Activated CD4-positive, alpha-beta T cell treated with anti-CD3 and anti-CD28 coated beads, Interleukin-2, amount 50 U/mL, for 24 hours (primary cell): ENCODE measurements at places on chromosomes 7 and 10.

DNA sequence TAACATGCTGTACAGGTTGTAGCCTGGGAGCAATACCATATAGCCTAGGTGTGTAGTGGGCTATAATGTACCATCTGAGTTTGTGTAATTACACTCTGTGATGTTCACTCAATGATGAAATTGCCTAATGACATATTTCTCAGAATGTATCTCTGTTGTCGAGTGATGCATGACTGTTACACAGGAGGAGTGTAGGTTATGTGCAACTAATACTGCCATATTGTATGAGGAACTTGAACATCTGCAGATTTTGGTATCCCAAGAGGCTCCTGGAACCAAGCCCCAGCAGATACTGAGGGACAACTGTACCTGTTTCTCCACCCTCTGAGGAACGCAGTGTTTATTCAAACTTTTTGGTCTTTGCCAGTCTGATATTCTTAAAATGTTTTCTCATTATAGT is 38.6 kb downstream of the NACAD start:
- DNase-seq, result no peak

GRCh38 chr7:156654511-156655234 is 14.1 kb downstream of the RNF32 start:
- DNase-seq, result no peak

DNA sequence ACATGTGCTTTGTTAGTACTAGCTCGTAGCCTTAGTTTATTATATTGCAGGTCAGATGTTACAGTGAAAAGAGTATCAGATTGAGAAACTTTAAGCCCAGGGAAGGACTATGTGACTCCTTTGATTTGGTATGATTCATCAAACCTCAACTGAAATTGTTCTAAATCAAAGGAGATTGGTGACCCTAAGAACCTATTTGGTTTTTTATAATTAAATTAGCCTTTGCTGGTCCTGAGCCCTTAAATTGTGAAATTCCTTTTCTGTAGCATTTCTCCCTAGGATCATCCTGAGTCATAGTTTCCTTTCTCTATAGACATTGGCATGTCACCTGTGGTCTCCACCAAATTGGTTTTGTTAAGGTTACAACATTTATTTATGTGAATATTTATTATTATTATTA is 89.7 kb downstream of the POLR1F start:
- no peak for DNase-seq

DNA sequence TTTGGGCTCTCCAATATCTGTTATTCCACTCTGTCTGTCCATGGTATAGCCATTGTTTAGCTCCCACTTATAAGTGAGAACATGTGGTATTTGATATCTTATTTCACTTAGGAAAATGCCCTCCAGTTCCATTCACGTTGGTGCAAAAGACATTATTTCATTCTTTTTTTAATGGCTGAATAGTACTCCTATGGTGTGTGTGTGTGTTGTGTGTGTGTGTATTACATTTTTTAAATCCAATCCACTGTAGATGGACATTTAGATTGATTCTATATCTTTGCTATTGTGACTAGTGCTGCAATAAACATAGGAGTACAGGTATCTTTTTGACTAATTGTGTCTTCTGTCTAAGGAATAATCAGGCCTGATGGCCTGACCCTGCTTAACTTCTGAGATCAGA is 7.4 kb upstream of the CPED1 start:
- no peak for DNase-seq

DNA sequence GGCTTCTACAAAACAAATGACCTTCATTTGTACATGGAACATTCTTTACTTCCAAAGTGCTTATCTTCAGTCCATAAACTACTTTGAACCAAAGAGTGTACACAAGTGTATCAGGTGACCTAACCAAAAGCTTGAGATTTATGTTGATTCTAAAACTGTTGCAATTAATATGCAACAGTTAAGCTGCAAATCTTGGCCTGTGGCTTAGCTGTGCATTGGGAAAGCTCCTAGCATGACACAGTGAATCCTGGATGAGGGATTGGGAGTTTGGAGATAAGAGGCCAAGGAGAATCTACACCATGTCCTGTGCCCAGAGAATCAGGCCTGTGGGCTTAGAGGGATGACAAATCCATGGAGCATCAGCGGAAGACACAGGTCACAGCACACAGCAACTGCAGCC is 105.2 kb upstream of the GSDME start:
- no peak for DNase-seq

GRCh38 chr10:133072196-133072595 is 15.5 kb upstream of the ADGRA1 start:
- DNase-seq, result no peak

DNA sequence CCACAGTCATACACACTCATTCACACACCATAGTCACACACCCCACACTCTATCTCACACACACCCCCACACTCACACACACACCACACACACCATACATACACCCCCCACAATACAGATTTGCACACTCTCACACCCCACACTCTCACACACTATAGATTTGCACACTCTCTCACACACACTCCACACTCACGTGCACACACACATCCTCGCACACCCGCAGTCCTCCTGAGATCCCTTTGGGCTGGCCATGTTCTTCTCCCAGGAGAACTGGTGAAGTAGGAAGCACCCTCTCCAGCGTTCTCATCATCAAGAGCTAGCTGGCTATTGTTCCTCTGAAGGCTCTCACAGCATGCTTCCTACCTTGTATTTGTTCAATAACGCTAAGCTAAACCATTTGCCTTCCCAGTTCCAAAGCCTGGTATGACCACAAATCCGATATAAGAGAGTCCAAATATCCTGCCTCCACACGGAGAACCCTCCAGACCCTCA is 86.2 kb downstream of the HECW1 start:
- DNase-seq, result no peak

GRCh38 chr7:64037095-64037494 is 8.1 kb upstream of the ZNF727 start:
- no peak for DNase-seq

DNA sequence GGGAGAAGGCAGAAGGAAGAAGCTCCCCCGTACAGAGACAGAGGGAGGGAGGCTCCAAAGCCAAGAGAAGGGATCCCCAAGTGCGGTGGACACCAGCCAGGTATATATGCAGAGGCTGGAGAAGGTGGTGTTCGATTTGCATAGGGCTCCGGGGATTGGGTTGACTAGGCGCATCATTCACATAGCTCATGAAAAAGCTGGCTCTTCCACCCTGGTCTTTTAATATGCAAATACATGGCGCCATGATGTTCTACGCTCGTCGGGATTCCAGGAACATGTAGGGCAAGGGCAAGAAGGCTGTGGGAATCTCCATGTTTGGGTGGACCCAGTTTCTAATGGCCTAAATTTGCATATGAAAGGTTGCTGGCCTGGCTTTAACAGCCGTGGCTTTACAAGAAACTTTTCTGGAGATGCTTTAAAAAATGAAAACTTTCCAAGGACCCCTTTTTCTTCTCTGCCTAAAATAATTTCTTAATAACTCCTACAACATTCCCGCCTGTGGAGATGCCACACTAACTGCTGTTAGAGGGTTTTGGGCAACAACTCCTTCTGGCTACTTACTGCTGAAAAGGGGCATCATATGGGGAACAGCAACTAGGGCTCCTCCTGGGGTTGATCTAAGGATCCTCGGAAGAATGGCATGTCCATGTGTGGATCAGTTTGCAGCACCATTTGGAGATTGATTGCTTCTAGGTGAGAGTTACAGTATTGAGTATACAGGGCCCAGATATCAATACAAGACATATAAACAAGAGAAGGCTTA is 28.3 kb downstream of the C1GALT1 start:
- DNase-seq, result no peak

GRCh38 chr10:43955002-43955596 is 306.4 kb upstream of the ZNF32 start:
- DNase-seq, result no peak

- DNase-seq, result no peak
These were observed 59.5 kb downstream of the AGK start for GRCh38 chr7:141610671-141611070.

DNA sequence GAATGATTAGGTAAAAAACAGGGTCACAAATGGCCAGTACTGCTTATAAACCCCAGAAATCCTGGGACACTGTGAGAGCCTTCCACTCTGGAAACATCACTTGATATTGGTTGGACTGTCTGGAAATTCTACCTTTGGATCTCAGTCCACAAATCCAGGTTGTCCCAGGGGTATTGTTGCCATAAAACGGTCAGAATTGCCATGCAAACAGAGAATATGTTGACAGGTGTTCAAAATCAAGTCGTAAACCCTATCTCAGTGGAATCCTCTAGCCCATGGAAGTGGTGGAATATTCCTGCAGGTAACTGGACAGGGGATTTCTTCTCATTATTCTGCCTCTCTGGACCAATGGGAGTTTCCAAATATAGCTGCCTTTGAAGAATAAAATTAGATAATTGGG is 31.2 kb upstream of the KCTD7 start:
- DNase-seq, result no peak

GRCh38 chr7:3107889-3108570 is 64.4 kb upstream of the CARD11 start:
- DNase-seq, result no peak

DNA sequence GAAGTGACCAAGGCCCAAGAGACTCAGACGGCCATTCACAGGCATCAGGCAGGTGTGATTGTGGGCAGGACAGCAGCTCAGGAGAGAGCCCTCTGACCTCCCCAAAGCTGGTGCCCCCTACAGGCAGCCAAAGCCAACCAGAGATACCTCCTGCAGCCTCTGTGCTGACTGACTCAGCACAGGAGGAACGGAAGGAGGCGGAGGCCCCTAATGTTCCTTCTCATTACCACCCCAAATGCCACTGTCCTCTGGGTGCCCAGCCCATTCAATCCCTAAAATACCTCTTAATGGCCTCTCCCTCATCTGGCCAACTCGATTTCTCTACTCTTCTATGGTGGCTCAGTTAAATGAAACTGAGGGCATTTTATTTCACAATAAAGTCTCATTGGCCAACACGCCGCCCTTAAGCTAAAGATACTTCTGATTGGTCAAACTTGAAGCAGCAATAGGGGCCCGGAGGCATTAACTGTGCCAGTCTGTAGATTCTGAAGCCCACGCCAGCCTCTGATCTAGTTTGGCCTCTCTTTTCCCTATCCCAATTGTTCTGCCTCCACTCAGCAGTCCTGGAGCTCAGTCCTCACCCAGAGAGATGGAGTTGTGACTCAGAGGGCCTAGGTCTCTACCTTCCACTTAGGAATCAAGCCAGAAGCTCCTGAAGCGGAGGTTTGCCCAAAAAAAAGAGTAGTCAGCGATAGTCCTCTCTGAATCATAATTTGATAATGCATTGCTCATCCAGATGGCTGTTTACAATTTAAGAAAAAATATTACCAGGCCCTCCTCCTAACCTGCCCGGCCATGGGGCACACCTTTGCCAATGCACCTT is 1.2 kb downstream of the CYREN start:
- no peak for DNase-seq

- DNase-seq, result no peak
These were observed 226.5 kb downstream of the INHBA start for GRCh38 chr7:41476460-41476803.

DNA sequence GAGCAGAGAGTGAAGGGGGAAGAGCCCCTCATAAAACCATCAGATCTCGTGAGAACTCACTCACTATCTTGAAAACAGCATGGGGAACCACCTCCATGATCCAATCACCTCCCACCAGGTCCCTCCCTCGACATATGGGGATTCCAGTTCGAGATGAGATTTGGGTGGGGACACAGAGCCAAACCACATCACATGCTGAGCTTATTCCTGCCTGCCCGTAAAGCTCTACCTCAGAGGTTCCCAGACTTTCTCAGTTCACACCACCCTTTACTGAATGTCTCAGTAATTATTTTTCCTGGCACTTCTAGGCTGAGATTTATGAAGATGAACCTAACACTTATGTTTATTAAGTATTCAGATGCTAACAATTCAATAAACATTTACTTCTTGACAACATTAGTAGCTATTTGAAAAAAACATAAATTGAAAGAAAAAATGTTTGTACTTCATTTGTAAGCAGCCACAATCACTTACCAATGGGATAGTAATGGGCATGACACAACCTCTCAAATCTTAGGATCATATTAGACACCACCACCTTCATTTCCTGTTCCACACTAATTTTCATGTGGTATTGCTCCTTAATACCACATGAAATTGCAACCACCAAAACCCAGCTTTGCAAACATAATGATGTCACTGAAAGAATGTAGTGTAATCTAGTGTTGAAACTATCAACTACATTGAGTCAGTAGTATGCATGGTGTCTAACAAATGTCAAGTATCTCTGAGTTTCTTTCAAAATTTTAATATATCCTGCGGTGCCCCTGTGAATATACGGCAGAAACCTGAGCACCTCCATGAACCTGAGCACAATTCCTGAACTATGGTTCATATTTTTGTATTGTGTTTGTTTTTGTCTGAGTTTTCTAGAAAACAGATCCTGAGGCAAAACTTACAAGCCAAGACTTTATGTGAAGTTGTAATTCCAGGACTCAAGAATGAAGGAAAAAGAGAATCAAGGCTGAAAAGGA is 4.5 kb upstream of the DGKI start:
- DNase-seq, result no peak

- no peak for DNase-seq
These were observed 43.5 kb upstream of the SORBS1 start for GRCh38 chr10:95604630-95605029.

- DNase-seq, result no peak
These were observed 31.2 kb downstream of the ARMH3 start for GRCh38 chr10:102024799-102025198.

- peak; percentile 44 for DNase-seq
These were observed 47.9 kb downstream of the PIP4K2A start for GRCh38 chr10:22666287-22667092.

DNA sequence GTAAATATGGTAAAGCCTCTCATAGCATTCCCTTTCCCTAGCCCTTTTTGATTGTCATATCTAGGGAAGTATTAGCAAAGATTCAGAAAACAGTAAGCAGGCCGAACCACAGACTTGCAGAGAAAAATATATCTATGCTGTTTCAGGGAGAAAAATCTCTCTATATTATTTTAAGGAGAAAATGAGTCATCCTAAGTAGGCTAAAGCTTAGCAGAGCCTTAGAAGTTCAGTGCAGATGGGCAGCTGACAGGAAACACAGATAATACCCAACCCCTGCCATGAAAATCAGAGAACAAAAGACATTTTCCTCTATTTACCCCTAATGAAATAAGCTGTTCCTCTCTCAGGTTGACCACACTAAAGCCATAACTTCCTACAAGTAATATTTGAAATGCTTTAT is 16.5 kb downstream of the C1QL3 start:
- DNase-seq, result no peak
